ENCODE measurements at places on chromosomes 5 and 9. TPM values are rescaled to one million over a fixed set of nuclear protein-coding genes. Genes with fewer than 3 reads are reported as not detected.

- H3K27me3 ChIP-seq = no peaks in the 10 kb centered on the region
- peaks cover 52% of the 10 kb centered on the region for H3K36me3 ChIP-seq
- H3K4me3 ChIP-seq = no peak overlapping the region
- peak overlapping the region; percentile 75 for H3K27ac ChIP-seq
- peaks cover 23% of the 10 kb centered on the region for H3K4me1 ChIP-seq
These were observed 48.1 kb downstream of the KCNV2 start for GRCh38 chr9:2765250-2765880.

DNA sequence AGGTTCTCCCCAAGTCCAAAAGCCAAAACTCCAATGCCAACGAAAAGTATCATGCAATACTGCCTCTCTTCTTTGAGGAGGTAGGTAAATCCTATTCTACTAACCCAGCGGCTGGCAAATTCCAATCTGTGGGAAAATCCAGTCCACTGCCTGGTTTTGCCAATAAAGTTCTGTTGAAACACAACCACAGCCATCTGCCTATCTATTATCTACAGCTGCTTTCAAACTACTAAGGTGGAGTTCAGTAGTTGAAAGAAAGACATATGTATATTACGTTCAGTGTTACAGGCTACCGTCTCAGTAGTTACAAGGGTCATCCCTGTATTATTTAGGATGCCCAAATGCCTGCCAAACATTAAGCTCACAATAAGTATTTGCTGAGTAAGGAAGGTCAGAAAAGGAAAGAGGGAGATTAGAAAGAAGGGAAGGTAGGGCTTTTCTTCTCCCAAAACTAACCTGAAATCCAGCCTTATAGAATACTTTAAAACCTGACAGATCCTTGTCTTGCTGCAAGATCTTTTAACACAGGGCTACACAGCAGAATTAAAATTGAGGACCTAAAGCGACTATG lies 16.2 kb downstream of the ARL15 start:
- H3K4me3 ChIP-seq = no peak overlapping the region
- peaks cover 10% of the 10 kb centered on the region for H3K4me1 ChIP-seq
- DNase-seq = no peak
- H3K27me3 ChIP-seq = no peaks in the 10 kb centered on the region
- no peak overlapping the region for H3K27ac ChIP-seq

DNA sequence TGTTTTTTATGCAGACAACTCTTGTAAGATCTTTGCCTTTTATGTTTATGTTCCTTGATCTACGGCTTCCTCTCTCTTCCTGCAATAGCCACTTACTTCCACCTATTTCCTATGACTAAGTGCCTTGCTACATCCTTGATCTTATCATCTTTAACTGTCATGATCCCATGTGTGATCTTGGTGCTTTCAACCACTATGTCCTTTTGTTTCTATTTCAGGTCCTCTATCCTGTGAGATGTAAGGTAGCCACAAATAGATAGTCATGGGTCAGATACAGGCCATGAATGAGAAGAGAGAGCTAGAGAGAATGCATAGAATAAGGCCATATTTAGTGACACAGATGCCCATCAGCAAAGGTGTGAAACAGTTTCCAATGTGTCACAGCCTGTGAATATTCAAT lies 243.6 kb upstream of the HAPLN1 start:
- no peak for DNase-seq
- H3K27ac ChIP-seq = no peak overlapping the region

DNA sequence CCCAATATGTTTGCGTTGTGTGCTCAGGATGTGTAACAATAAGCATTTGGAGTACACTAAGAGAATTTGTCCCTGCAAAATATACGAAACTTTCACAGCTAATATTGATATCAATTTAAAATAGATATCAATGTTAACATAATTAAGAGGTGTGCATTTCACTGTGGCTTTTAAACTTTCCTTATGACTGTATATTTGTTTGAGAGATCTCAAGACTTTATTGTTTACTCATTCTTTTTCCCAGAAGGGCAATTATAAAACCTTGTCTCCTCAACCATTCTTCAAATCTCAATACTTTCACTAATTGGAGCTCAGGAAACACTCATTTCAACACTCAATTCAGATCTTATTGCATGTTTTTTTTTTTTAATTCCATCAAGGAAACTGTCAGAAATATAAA lies 241.1 kb downstream of the PDE4D start:
- H3K36me3 ChIP-seq = no peaks in the 10 kb centered on the region
- no peaks in the 10 kb centered on the region for H3K4me1 ChIP-seq
- DNase-seq = no peak
- no peak overlapping the region for H3K4me3 ChIP-seq

GRCh38 chr5:15621094-15621493 lies 121.1 kb downstream of the FBXL7 start:
- DNase-seq = no peak
- H3K27me3 ChIP-seq = no peaks in the 10 kb centered on the region
- no peak overlapping the region for H3K27ac ChIP-seq
- no peak overlapping the region for H3K4me3 ChIP-seq

DNA sequence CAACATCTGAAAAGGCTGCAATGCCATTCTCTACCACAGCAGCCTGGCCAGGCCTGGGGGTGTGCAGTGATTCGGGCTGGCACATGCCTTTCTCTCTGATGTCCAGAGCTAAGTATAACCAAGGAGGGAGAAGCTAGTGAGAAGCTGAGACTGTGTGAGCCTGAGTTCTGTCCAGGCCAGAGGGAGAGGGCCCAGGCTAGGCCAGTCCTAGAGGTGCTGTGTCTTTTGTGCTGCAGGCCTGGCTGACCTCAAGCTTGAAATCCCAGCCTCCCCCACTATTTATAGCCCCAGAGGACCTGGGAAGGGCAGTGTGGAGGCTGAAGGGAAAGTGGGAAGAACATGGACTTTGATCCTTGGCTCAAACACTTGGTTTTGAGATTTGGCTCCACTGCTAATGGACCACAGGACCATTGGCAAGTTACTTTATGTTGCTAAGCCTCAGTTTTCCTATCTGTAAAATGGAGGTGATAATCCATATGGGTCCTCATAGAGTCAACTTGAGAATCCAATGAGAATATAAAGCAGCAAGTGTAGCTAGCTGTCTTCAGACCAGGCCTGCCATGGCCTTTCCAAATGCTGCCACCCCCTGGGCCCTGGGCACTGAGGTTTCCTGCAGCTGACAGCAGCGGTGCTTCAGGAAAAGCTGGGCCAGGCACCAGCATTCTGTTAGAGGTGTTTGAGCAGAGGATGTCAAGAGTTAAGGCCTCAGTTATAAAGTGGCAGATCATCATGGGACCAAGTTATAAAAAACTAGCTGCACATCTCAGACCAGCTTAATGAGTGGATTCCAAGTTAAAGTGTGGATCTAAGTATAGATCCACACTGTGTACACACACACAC lies 21.1 kb downstream of the BNIP1 start:
- no peak for DNase-seq
- H3K27ac ChIP-seq = no peak overlapping the region
- no peaks in the 10 kb centered on the region for H3K4me1 ChIP-seq
- H3K36me3 ChIP-seq = peaks cover 12% of the 10 kb centered on the region
- H3K4me3 ChIP-seq = no peak overlapping the region

DNA sequence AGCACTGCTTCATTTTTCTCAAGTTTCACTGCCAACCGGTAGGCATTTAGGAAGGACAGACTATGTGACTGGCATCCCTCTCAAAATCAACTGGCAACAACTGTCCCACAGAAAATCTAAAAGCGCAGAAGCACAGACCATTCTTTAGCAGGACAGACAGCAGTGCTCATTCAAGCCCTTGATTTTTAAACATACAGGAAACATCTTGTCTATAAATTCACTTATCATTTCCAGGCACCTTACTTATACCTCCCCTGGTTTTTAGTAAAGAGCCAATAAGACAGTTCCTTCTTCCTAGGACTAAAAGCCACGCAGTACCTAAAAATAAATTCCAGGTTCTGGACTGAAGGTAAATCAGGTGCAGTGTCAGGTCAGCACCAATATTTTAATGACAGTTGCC lies 343.2 kb upstream of the WWC1 start:
- H3K4me3 ChIP-seq = no peak overlapping the region
- H3K27me3 ChIP-seq = no peaks in the 10 kb centered on the region
- DNase-seq = no peak
- H3K4me1 ChIP-seq = no peaks in the 10 kb centered on the region
- no peaks in the 10 kb centered on the region for H3K36me3 ChIP-seq

- no peak overlapping the region for H3K4me3 ChIP-seq
- DNase-seq = no peak
- H3K27ac ChIP-seq = no peak overlapping the region
- H3K27me3 ChIP-seq = no peaks in the 10 kb centered on the region
These were observed 35.4 kb upstream of the GDNF start for GRCh38 chr5:37875051-37875787.

SECISBP2 gene
- total RNA-seq = 34.7 TPM

PGM5 gene
- not detected for total RNA-seq

Measured in activated CD4-positive, alpha-beta memory T cell treated with anti-CD3 and anti-CD28 coated beads for 36 hours (primary cell).